BJ (cell line): ENCODE measurements at places on chromosomes 11 and 22.

DNA sequence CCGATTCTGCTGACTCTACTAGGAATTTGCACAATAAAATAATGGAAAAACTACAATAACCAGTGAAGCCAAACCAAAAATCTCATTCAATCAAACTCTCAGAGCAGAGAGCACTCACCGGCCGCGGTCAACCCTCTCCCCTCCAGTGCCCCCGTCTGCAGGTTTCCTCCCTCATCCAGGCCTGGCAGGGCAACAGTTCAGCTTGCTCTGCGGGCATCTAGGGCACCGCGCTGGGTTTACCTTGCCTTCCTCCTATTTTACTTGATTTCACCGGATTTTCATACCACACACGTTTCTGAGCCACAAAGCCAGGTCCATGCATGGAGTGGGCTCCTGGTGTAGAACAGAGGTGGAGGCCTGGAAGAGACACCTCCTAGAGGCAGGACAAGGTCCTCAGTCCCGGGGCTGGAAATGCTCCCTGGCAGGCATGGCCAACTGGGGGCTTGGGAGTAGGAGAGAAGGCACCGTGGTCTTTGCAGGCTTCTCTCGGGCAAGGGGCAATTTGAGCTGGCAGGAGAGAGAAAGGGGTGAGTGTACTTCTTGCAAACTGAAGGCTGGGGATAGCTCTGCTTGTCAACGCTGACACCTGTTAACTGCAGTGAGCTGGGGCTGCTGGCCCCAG is 938.4 kb downstream of the BRD1 start:
- no peak for DNase-seq

DNA sequence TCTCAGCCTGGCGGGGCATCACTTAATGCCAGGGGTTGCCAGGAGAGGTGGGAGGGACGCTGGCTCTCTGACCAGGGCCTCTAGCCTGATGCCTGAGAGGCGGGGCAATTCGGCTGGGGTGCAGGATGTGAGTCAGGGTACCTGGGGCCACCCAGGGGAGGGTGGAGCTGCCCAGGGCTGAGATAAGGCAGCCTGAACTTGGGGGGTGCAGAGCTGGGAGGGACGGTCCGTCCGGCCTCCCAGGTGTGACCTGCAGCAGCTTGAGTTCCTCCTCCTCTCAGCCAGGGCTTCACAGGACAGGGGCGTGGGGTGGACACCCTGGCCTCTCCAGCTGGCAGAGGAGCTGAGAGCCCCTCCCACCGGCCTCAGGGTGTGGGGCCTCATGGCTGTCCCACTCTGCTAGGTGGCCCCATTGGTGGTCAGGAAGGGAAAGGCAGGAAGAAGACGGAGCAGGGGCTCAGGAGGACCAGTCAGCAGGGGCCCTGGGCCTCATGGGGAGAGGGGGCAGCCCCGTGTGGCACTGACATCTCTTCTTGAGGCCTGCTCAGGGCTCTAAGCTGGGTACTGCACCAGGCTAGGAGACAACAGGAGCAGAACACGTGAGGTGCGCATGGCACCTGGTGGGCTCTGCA is 942 bp upstream of the RPS6KA4 start:
- no peak for DNase-seq

DNA sequence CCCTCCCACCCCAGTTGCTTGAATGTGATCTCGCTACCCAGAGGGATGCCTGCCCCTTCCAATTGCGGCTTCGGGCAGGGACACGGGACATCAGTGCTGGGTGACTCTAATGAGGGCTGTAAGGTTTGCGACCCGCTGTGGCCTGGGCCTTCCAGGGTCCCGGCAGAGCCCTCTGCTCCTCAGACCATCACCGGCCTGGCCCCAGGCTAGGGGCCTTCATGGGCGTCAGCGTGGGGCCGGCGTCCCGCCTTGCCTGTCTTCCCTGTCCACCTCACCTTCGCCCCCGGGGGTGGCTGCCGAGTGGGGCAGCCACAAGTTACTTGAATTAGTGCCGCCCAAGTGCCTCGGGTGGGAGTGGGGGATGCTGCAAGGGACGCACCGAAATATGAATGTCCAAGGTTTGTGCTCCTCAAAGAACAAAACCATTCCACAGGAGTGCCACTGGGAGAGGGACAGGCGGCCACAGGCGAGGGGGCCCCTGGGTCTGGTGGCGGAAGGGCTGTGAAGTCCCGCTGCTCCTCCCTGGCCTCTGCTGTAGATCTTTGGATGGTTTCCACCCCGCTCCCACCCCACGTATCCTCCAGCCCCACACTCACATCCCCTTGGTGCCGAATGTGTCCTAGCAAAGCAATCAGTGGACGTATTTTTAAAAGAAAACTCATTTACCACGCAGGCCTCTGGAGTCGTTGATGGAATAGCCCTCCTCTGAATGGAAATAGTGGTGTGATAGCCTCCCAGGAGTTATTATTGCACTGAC is 317.1 kb downstream of the NTM start:
- DNase-seq: no peak

DNA sequence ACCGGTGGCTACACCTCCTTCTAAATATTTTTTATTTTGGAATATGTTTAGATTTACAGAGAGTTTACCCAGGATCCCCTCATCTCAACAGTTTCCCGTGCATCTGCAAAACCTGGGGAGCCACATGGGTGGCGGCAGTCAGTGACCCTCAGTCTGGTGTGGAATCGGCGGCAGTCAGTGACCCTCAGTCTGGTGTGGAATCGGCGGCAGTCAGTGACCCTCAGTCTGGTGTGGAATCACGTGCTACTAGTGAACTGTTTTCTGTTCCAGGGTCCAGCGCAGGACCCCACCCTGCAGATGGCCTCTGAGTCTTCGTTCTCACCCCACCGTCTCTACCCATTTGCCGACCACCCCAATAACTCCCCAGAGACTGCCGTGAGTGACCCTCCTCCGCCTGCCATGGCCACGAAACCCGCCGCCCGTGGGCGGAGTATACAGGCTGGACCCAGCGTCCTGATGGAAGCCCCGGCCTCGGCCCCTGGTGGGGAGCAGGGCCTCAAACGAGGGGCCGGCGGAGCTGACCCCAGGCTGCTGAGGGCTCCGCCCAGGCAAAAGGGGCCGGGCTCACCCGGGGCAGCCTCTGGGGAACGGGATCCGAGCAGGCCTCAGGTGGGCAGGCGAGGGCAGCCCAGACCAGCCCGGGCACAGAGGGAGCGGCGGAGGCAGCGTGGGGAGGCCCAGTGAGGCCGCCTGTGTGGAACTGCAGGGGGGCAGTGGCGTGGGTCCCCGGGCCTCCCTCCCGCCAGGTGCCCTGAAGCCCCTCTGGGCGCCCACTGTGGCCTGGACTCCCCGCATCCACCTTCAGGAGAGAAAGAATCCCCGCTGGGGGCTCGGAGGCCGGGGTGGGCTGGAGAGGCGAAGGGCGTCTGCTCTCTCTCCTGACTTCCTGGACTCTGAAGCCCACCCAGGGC is 2.5 kb downstream of the IL17REL start:
- DNase-seq: no peak

DNA sequence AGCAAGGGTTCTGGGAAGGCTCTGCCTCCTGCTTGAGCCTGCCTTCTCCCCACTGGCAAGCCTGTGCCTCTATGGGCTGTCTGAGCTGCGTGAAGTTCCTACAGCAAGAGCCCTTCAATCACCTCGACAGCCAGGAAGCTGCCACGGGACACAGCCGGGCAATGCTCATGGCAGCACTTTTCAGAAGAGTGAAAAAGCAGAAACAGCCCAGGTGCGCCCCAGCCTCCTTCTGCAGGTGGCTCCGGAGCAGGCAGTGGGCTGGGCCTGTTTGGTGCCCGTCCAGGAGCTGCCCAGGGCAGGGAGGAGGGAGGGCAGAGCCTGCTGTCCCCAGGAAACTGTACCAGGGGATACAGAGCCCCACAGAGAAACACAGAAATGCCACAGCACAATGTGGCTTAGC is 24.6 kb upstream of the COMT start:
- DNase-seq: no peak

GRCh38 chr22:25346859-25347751 is 127.7 kb downstream of the CRYBB2 start:
- DNase-seq: no peak

DNA sequence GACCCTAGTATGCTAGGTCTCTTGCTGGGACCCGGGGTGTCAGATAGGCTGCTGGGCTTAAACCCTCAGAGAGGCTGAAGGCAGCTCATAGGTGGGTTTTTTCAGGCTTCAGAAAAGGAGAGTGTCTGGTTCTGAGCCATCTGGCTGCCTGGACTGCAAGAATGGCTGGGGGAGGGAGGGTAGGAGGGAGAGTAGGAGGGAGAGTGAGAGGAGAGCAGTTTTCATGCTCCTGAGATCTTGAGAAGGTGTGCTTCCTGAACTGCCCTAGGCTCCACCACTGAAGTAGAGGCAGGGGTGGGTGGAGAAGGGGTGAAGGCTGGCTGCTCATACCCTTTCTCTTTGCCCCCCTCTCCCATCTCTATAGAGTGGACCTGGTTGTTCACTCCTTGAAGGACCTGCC is 4.6 kb downstream of the HMBS start:
- no peak for DNase-seq

GRCh38 chr11:119572481-119573424 is 149.8 kb upstream of the THY1 start:
- no peak for DNase-seq

DNA sequence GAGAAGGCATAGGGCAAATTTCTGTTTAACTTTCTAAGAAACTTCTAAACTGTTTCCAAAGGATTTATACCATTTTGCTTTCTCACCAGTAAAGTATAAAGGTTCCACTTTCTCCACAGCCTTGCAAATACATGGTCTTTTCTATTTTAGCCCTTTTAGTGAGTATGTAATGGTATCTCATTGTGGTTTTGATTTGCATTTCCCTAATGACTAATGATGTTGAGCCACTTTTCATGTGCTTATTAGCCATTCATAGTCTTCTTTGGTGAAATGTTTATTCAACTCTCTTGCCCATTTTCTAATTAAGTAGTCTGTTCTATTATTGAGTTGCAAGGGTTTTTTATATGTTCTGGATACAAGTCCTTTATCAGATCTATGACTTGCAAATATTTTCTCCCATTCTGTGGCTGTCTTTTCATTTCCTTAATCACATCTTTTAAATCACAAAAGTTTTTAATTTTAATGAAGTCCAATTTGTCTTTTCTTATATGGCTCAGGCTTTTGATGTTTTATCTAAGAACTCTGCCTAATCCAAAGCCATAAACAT is 83.8 kb upstream of the KCNQ1OT1 start:
- no peak for DNase-seq
